ENCODE measurements at places on chromosomes 1 and 21.
A peak's percentile ranks its signal among the peaks of the same experiment; 100 is the strongest.

- DNase-seq = no peak
Measured at GRCh38 chr1:19467199-19468187, 17.8 kb downstream of the CAPZB start.

DNA sequence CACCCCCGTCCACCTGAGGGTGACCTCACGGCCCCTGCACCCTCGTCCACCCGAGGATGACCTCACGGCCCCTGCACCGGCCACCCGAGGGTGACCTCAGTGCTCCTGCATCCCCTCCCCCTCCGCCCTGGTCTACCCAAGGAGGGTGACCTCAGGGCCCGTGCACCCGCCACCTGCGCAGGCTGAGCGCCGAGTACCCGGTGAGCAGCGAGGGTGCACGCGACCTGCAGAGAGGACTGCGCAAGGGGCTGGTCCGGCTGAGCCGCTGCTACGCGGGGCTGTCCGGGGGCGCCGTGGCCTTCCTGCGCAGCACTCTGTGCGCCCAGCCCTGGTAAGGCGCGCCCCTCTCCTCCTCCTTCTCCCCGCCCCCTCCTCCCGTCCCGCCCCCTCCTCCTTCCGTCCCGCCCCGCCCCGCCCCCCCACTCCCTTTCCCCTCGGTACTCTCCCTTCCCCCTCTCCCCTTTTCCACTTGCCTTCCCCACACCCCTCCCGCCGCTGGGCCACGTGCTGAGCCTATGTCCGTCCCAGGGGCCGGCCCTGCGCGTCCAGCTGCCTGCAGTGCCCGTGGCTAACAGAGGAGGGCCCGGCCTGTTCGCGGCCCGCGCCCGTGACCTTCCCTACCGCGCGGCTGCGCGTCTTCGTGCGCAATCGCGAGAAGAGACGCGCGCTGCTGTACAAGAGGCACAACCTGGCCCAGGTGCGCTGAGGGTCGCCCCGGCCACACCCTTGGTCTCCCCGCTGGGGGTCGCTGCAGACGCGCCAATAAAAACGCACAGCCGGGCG lies 28.4 kb downstream of the TRIM11 start:
- peak; percentile 86 for DNase-seq

DNA sequence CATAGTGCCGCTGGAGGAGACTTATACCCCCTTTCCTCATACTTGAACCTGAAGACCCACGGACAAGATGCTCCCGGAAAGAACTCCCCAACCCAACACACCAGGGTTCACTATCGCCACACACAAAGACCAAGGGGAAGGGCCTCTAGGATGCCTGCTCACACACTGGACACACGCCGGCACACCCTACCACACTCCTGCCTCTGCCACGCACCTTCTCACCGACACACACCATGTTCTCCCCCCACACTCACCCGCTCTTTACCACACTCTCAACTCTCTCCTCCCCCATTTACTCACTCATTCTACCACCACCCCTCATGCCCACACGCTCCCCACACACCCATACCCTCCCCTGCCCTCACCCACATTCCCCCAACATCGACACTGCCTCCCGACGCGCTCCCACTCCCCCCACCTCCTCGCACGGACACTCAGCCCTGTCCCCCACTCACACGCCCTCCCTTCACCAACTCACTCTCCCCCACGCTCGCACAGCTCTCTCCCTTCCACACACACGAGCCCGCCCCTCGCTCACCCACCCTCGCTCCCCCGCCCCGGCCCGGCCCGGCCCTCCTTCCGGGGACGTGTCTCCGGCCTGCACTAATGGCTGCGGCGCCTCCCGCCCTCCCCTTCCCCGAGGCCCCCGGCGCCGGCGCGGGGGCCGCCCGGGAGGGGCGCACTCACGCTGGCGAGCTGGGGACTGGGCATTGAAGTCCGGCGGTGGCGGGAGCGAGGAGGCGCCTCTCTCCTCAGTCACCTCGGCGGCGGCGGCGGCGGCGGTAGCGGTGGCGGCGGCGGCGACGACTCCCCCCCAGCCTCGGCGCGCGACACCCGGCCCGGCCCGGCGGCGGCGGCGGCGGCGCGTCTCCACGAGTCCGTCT lies 626 bp downstream of the PTP4A2 start:
- peak; percentile 71 for DNase-seq

GRCh38 chr1:225332686-225333085 lies 95.2 kb downstream of the LBR start:
- DNase-seq = no peak

DNA sequence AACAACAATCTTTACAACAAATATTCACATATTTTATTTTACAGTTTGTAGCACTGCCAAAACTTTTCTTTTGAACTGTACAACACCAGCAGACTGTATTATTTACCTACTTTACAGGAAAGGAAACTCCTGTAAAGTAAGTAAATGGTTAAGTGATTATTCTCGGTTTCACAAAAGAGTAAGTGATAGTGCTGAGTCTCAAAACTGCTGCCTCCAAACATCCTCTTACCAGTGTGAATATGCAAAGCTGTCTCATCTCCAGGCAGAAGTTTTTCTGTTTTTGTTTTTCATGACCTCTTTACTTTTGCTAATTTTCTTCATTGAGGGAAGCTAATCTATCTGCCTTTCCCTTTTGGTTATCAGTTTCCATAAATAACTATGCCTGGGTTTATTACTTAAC lies 286.7 kb downstream of the SRGAP2C start:
- DNase-seq = no peak

DNA sequence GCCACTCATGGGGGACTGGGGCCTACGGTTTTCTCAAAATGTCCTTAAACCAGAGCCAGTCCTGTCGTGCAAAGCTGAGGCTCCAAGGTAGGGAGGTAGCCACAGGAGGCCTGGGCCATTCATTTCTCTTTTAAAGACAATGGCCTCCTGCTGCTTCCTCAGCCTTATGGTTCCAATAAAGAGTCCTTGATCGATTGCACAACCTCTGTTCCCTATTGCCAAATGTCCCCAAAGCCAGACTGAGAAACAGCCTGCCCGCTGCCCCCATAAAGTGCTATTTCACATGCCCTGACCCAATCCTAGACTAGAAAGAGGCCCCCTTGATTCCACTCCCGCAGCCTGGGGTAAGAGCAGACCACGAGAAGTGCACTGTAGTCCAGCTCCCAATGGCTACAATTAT lies 166.7 kb downstream of the CLIC6 start:
- peak; percentile 97 for DNase-seq

DNA sequence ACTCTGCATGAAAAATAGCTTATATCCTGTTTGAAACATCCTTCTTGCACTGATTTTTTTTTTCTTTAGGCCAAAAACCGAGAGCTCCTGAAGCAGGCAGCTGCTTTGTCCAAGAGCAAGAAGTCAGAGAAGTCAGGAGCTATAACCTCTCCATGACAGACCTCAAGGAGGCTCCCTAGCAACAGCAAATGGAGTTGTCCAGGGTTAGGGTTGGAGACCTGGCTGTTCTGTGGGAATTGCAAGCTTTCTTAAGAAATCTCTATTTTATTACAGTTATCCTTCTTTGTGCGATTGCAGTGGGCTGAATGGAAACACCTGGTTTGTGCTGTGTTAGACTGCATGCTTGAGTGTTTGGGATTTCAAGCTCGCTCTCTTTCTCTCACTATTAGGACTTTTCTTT lies 12.6 kb upstream of the STX12 start:
- no peak for DNase-seq

- DNase-seq = no peak
Measured at GRCh38 chr21:36434144-36434543, 45.8 kb downstream of the CLDN14 start.

GRCh38 chr1:26016258-26016952 lies 5.2 kb upstream of the EXTL1 start:
- no peak for DNase-seq

GRCh38 chr1:113041569-113042284 lies 31.3 kb upstream of the LRIG2 start:
- DNase-seq = no peak

GRCh38 chr1:6126028-6126427 lies 54.1 kb downstream of the CHD5 start:
- DNase-seq = no peak

- DNase-seq = no peak
Measured at GRCh38 chr21:44870748-44871495, 2.6 kb downstream of the PTTG1IP start.

DNA sequence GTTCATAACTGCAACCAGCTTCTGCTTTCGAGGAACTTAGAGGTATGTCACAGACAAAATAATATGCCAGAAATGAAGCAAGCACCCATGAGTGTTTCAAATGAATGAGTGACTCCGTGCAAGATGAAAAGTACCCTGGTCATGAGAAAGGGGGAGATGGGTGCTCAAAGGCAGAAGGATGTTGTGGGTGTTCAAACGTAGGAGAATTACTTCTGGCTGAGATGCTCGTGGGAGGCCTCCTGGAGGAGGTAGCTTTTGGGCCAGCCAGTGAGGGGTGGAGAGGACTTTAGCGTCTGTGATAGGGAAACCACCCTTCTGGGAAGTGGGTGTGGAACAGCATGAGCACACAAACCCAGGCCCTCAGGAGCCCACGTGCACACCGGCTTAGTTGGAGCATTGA lies 113.8 kb downstream of the SYF2 start:
- DNase-seq = no peak

DNA sequence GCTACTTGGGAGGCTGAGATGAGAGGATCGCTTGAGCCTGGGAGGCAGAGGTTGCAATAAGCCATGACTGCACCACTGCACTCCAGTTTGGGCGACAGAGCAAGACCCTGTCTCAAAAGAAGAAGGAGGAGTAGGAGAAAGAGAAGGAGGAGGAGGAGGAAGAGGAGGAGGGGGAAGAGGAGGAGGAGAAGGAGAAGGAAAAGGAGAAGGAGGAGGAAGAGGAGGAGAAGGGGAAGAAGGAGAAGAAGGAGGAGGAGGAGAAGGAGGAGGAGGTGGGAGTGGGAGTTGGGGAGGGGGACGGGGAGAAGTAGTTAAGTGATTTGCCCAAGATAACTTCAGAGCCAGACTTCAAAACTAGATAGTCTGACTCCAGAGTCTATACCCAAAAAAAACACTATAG lies 55.5 kb upstream of the FOXD3 start:
- DNase-seq = no peak

DNA sequence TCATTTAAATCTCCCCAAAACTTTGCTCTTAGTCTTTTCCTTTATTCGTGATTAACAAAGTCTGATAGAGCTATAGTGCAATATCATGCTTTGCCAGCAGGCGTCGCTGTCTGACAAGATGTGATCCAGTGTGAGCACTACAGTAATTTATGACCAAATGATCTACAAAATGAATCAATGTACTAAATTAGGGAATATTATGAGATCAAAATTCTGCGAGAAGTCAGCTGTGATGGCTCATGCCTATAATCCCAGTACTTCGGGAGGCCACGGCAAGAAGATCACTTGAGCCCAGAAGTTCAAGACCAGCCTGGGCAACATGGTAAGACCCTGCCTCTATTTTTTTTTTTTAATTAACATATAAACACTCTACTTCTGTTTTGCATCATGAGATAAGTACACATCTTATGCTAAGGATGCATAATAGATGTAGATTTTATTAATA lies 3.6 kb upstream of the SPSB1 start:
- DNase-seq = peak; percentile 56

- DNase-seq = no peak
Measured at GRCh38 chr1:210940081-210940617, 193.8 kb downstream of the KCNH1 start.

DNA sequence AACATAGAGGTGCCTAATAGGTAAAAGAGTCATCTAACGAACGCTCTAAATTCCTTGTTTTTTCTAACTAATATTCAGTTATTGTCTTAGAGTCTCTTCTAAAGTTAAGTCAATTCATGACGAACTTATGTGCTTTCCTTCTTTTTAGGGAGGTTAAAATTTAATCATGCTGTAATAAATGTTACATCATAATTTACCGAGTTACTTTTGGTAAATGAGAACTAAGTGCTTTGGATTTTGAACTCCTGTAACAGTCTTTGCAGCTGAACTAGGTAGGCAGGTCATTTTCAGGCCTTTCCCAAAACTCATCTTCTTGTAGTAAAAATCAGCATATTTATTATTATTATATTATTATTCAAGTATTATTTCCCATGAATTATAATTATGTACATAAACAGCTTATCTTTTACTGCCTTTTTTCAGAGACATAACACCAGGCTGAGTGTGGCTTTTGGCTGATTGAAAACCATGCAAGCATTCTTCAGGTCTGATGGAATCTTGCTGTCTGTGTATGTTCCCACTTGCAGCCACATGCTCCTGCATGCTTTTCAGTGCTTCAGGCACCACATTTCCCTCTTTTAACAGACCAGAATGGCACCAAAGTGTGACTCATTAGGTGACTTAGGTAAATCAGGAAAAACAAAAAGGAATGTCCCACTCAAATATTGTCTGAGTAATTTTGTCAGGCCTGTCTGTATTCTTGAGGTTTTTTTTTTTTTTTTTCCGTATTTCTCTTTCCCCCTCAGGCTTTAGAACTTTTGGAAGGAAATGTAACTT lies 81.0 kb upstream of the CD55 start:
- no peak for DNase-seq

DNA sequence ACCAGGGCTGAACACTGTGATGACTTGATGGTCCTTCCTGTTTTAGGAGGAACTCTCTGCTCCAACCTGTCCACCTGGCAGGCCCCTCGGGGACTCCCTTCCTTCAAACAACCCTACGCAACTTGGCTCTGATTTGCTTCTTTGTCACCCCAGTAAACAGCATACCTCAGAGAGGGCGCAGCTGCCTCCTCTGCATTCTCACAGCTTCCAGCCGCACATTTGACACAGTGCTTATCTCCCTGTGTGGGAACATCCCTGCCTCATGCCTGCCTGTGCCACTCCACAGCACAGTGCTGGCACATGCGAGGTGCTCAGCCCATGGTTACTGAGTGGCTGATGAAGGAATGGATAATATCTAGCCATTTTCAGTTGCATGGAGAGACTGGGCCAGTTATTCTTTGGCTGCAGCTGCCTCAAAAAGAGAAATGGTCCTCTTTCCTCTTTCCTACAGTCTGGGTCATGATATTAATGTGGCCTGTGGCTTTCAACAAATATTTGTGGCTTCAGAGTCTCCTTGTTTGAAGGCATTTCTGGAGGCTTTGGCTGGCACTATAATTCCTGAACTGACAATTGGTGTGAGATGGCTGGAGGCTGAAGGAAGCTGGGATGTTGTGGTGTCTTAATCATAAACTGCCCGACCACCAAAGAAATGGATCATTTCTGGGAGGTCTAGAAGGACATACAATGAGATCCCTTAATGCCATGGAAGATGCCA lies 77.9 kb downstream of the TENT5C start:
- no peak for DNase-seq

DNA sequence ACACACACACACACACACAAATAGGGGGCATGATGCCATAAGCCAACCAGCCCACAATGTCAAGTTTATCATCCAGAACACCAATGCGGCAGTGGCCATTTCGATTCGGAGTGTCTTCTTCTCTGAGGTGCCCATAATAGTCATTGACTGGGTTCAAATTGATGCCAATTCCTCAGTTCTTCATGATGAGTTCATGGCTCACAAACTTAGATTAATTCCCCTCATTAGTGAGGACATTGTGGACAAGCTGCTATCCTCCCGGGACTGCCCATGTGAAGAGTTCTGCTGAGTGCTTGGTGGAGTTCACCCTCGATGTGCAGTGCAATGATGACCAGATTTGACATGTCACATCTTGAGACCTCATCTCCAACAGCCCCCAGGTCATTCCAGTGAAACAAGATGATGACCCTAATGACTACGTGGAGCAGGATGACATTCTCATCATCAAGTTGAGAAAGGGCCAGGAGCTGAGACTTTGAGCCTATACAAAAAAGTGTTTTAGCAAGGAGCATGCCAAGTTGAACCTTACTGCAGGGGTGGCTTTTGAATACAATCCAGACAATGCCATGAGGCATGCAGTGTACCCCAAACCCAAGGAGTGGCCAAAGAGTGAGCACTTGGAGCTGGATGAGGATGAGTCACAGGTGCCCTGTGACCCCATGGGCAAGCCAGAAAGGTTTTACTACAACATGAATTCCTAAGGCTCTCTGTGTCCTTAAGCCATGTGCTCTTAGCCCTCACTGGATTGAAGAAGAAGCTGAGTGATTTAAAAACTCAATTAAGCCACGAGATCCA lies 211.6 kb upstream of the SAMSN1 start:
- no peak for DNase-seq

Measured in fibroblast of gingiva (primary cell).